Hematopoietic multipotent progenitor cell treated with erythropoietin and hydrocortisone succinate and interleukin-3 and kit ligand, for 8 days (in vitro differentiated cells): ENCODE measurements at places on chromosomes 4 and X.

- no peak for DNase-seq
These were observed 217.9 kb downstream of the ARAP2 start for GRCh38 chr4:36026348-36026880.

DNA sequence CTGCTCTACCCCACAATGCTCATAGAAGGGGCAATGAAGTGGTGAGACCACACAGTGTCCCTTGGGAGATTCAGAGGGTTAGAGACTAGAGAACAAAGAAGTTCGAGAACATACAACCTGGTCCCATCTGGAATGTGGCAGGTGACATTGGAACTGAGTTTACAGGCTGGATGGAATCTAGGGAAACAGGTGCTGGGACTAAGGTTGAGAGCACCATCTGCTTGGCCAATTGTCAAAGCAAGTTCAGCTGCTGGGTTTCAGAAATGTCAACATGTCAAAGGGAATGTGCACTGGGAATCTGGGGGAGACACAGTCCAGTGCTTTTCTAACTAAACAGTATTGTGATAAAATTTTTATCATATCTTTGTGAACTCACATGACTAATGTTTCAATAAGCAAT lies 15.9 kb upstream of the FAM13A start:
- DNase-seq = no peak

GRCh38 chr4:1512738-1513660 lies 106.8 kb upstream of the NKX1-1 start:
- peak; percentile 41 for DNase-seq

- no peak for DNase-seq
These were observed 14.2 kb upstream of the CPE start for GRCh38 chr4:165364452-165365080.

DNA sequence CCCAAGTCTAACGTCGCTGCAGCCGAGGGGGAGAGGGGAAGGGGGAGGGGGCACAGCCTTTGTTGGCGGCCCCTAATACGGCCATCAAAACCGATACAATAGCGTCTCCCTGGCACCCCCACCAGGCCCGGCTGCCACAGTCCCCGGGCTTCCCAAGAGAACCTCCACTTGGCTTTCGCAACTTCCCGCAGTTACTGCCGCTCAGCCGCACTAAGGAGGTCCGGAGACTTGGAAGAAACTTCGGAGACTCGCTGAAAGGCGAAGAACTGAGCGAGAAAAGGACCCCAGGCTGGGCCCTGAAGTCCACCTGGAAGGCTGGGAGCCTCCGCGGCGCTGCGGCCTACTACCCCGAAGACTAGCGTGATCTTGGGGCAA lies 2.8 kb downstream of the NKX6-1 start:
- DNase-seq = no peak

DNA sequence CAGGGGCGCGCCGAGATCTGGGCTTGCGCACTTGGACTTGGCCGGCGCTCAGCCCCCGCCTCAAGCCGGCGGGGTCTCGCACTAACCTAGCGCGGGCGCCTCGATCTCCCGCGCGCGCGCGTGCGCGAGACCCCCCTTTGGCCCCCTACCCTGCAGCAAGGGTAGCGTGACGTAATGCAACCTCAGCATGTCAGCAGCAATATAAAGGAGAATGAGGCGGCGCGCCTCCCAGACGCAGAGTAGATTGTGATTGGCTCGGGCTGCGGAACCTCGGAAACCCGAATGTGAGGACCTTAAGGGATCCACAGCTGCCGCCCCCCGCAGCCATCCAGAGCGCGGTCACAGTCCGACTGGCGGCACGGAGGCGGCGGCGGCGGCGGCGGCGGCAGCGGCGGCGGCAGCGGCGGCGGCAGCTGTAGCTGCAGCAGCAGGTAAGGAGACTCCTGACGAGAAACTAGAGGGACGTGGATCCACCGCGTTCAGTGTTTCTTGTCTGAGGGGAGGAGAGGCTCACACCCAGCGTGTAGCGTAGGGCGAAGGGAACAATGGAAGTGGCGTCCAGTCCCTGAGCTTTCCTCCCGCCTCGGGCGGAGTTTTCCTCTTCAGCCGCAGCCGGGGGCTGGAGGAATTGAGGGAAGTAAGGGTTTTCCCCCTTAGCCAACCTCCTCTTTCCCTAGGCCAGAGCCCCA lies at the start of the genes SATL1 and ZNF711:
SATL1 (minus strand) TSS at position 19 of the 689 bp plus-strand sequence. CDS start 134,811 bp downstream, outside the sequence.
ZNF711 (plus strand) TSS at position 231 of the 689 bp plus-strand sequence. CDS start 3,582 bp downstream, outside the sequence.
- peak; percentile 46 for DNase-seq

DNA sequence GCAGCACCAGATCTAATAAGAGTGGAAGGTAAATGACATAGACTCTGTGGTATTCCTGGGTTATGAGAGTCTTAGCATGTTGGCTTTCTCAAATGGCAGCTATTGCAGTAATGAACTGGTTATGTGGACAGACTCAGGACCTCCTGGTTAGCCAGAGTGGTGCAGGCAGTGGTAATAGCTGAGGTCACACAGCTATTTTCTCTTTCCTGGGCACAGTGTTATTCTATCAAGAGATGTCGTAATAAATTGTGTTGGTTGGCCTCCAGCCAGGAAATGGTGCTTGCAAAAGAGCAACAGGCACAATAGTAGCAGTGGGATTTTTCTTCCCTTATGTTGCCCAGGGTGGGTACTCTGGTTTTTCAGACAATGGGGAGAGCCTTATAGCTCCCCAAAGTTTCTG lies 279.2 kb upstream of the FGF16 start:
- DNase-seq = no peak

DNA sequence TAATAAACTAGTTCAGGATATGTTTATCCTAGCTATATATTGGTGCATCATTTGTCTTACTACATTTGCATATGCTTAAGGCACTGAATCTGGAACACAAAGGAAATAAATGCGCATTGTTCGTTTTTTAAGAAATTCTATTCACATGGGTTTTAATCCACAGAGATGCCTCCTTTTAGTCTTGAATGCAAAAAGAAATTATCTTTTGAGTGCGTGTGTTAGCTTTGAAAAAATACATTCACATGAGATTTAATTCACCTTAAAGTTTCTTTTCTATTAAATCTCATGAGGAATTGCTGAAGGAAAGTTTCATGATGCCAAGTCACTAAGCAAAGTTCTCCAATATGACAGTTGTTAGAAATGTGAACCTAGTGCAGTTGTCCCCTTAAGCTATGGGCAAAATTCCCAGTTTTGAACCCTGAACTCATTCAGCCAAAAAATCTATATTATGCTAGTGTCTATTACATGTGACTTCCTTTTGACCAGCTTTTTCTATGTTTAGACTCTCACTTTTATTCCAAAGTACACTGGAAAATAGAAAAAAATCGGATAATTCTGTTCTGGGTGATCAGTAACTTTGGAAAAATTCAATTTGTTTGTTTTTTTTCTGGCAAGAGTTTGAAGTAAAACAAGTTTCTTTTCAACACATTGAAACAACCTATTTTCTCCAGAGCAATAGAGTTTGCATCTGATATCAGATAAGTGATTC lies 426.2 kb upstream of the MAGEB2 start:
- no peak for DNase-seq

GRCh38 chr4:152482211-152482610 lies 53.7 kb downstream of the FBXW7 start:
- no peak for DNase-seq

DNA sequence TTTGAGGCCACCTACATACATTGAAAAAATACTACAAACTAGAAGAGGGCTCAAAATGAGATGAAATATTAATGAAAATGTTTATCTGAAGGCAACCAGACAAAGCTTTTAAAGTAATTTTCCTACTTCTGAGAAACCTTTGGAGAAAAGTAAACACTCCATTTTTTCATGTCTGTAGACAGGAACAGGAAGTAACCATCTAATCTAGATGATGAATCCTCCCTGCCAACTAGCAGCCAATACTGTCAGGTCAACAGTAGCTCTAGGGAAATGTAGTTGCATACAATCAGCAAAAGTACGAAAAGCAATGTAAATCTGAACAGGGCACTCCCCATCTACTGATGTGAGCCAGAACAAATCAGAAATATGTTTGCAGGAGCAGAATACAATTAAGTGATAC lies 49.0 kb downstream of the AMMECR1 start:
- DNase-seq = no peak

GRCh38 chr4:10879411-10880110 lies 195.0 kb upstream of the CLNK start:
- no peak for DNase-seq

DNA sequence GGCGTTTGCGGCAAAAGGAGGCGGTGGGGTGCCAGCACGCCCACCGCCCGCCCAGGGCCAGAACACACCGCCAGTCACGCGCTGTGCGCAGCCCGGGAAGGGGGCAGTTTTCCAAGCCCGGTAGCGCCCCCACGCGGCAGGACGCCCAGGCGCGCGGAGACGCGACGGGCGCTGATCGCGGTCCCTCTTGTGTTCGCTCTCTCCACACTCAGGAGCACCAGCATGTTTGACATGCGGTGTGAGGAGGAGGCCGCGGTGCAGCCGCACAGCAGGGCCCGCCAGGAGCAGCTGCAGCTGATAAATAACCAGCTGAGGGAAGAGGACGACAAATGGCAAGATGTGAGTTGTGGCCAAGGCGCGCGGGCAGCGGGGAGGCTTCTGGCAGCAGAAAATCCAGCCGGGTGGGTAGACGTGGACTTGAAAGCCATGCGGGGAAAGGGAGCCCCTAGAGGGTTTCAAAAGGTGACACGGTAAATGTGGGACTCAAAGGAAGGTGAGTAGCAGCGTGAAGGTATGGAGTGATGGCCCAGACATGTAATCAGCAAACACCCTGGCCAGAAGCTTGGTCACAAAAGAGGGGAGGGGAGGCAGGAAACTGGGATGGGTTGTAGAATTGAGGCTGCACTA lies 104.1 kb downstream of the PHOX2B start:
- DNase-seq = peak; percentile 5
